ENCODE measurements at places on chromosomes 3 and 15. TPM values are rescaled to one million over a fixed set of nuclear protein-coding genes. Genes with fewer than 3 reads are reported as not detected.

The LRRC28 gene
- total RNA-seq, result 39.3 TPM

The LNP1 gene
- 1.8 TPM for total RNA-seq

The NAA50 gene
- 208 TPM for total RNA-seq

DNA sequence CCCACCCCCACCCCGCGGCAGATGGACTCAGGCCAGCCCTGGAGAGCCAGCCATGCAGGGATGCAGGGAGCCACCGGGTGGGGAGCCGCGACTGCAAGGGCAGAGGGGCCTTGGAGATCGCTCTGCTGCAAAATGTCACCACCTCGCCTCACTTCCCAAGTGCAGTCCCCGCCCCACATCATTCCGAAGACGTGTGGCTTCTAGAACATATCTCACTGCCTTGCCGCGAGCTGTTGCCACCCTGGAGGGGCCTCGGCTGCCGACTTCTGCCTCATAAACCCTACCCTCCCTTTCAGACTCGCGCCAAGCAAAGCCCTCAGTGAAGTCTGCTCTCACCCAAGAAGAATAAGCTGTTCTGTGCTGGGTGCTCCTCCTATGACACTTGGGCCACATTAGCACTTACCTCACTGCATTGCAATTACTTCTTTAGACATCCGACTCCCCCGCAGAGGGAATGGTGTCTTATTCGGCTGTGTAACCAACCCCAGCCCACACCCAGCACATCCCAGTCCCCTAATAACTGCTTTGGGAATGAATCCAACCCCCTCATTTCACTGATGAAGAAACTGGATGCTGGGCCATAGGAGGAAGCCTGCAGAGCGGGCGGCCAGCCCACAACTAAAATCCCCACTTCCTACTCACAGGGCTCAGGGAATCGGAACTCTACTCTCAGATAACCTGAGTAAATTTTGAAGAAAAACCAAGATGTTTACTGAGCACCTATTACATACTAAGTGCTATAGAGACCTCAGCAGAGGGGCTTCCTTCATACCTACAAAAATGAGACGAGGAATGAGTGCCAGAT, 8.6 kb downstream of the TLE3 start:
- no peak overlapping the region for H3K4me3 ChIP-seq
- peaks cover 22% of the 10 kb centered on the region for H3K36me3 ChIP-seq
- no peaks in the 10 kb centered on the region for H3K27me3 ChIP-seq
- H3K4me1 ChIP-seq, result peaks cover 52% of the 10 kb centered on the region
- peak overlapping the region; percentile 65 for H3K27ac ChIP-seq

- no peaks in the 10 kb centered on the region for H3K4me1 ChIP-seq
- no peaks in the 10 kb centered on the region for H3K27me3 ChIP-seq
- DNase-seq, result no peak
These were observed 622.2 kb downstream of the EDEM1 start for GRCh38 chr3:5809586-5810246.

GRCh38 chr3:14123308-14124222, 1.1 kb downstream of the CHCHD4 start:
- no peaks in the 10 kb centered on the region for H3K36me3 ChIP-seq
- H3K27me3 ChIP-seq, result no peaks in the 10 kb centered on the region
- H3K4me1 ChIP-seq, result peaks cover 15% of the 10 kb centered on the region
